ENCODE measurements at places on chromosomes 11 and 22.
A peak's percentile ranks its signal among the peaks of the same experiment; 100 is the strongest.

- no peak for DNase-seq
Measured at GRCh38 chr22:22684580-22685561, 40.5 kb downstream of the GGTLC2 start.

- no peak for DNase-seq
Measured at GRCh38 chr22:45640291-45640940, 31.2 kb upstream of the ATXN10 start.

GRCh38 chr11:134663506-134664313, 251.7 kb upstream of the B3GAT1 start:
- no peak for DNase-seq

DNA sequence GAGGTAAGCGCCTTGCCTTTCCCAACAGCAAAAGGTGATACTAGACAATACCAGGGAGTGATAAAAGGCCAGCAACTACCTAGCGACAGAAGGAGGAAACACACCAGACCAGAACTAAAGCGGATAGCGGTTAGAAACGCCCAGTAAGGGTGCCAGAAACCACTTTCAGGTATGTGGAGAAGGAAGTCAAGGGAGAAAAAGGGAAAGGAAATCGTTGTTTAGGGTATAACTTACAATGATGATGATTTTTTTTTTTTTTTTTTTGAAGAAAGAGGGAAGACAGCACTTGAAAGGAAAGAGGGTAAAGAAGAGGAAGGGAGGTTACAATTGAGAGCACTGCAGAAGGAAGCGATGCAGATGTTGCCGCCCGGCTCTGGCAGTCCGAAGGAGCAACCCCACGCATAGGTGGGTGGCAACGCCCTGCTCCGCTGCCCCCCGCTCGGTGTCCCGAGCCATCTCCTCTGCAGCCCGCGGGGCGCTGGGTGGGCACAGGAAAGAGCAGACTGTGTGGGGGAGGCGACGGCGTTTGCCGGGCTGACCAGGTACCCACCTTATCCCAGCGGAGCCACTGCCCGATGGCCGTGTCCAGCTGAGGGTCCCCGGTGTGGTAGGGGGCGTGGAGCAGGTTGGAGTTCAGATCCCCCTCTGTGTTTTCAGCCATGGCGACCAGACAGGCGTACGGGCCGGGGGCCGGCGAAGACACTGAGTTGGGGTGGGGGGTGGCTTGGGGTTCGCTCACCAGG, 561 bp downstream of the PGM2L1 start:
- peak; percentile 33 for DNase-seq

DNA sequence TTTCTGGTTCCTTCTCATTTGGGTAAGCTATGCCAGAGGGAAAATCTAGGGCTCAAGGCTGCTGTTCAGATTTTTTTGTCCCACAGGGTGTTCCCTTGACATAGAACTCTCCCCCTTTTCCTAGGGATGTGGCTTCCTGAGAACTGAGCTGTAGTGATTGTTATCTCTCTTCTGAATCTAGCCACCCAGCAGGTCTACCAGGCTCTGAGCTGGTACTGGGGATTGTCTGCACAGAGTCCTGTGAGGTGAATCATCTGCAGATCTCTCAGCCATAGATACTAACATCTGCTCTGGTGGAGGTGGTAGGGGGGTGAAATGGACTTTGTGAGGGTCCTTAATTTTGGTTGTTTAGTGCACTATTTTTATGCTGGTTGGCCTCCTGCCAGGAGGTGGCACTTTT, 167.3 kb upstream of the PGR start:
- no peak for DNase-seq

DNA sequence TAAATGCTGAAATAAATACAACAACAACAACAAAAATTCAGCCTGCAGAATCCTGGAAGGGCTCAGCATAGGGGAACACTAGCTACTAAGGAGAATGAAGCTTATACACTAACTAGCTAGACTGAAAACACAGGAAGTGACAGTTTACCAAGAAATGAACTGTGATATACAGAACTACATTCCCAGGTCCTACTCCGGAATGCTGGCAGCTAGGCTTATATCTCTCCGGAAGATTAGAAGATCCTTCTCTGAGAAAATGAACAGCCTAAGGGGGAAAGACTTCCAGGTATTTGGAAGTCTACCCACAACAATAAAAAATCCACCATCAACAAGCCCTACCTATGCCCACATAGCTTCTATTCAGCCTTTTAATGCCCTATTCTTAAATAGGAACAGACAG, 31.0 kb downstream of the CCDC34 start:
- DNase-seq, result no peak

GRCh38 chr11:130773244-130773820, 142.9 kb downstream of the SNX19 start:
- no peak for DNase-seq

- DNase-seq, result no peak
Measured at GRCh38 chr11:104813532-104813931, 84.7 kb downstream of the CASP12 start.

- DNase-seq, result no peak
Measured at GRCh38 chr11:64583296-64584262, 7.4 kb upstream of the SLC22A12 start.

GRCh38 chr11:83174008-83174407, 17.1 kb downstream of the PCF11 start:
- DNase-seq, result no peak

DNA sequence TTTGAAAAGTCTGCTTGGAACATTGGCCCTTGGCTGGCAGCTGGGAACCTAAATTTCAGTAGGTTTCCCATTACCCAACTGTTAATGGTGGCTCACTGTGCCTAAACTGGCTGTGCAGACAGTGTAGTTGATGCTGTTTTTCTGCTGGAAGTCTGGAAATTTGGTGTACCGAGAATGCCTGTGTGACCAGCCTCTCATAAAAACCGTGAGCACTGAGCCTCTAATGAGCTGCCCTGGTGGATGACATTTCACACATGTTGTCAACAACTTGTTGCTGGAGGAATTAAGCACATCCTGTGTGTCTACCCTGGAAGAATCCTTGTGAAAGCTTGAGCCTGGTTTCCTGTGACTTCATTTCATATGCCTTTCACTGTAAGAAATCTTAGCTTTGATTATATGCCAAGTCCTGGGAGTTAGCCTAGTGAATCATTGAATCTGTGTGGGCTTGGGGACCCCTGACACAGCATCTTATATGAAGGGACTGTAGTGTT, 131.1 kb downstream of the LDLRAD3 start:
- DNase-seq, result no peak

DNA sequence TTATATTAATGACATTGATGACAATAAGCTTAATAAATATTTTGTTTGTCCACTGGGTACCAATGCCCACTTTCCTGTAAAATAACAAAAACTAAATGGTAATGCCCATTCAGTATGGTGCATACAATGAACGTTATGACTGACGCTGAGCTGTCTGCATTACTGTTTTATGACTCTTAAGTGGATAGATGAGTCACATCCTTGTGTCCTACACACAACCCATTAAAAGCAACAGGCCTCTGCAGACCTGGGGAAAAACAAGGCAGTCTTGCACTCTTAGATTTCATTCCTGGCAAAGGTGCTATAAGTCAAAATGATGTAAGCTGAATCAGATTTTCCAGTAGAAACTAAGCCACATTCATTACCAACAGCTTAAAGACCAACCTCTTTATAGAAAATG, 176.3 kb upstream of the TMEM45B start:
- peak; percentile 13 for DNase-seq

DNA sequence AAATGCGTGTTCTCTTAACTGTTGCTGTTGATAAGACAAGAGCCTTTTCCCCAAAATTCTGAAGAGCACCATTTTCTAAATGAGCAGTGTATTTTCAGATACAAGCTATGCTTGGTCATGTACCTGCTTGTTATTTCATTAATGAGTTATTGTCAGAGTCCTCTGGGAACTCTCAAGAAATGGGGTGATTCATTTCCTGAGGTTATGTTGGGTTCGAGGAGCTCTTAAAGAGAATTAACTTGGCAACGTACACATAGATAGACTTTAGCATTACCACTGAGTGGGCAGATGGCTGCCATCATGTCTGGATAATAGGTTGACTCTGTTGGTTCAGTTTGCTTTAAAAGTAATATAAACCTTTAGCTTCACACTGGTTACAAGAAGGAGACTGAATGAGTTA, 87.9 kb upstream of the SORL1-AS1 start:
- no peak for DNase-seq

DNA sequence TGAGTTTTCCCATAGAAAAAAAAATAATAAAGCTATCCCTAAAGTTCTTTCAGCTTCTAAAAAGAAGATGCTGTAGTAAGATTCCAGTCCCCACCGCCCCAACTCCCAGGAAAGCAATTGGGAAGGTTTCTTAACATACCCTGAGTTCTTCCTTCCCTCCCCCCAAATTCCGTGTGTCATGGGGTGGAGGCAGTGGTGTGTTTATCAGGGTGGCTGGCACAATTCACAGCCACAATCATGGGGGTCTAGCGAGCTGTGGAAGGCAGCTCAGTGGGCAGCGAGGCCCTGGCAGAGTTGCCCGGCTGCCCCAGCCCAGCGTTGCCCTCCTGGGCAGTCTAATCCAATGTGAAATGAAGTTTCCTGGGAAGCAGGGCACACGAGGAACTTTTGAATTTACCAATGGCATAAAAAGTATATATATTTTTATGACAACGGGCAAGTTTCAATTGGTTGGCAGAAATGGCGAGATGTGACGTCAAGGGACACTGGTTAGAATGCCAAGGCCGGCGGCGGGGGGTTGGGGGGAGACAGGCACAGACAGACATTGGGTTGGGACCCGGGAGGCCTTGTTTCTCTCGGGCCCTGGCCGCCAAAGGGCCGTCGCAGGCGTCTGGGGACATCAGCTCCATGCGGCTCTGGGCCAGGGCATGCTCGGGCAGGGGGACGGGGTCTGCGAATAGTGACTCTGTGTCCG, 80.7 kb upstream of the PPARA start:
- peak; percentile 50 for DNase-seq

- DNase-seq, result no peak
Measured at GRCh38 chr11:119316729-119317591, at the start of gene MCAM. Gene MCAM (minus strand): TSS chr11:119317130. CDS start chr11:119317101, 29 bp downstream.

- DNase-seq, result no peak
Measured at GRCh38 chr11:118227865-118228785, 3.3 kb upstream of the JAML start.

- DNase-seq, result no peak
Measured at GRCh38 chr11:60700689-60701468, 1.5 kb downstream of the MS4A8 start.

DNA sequence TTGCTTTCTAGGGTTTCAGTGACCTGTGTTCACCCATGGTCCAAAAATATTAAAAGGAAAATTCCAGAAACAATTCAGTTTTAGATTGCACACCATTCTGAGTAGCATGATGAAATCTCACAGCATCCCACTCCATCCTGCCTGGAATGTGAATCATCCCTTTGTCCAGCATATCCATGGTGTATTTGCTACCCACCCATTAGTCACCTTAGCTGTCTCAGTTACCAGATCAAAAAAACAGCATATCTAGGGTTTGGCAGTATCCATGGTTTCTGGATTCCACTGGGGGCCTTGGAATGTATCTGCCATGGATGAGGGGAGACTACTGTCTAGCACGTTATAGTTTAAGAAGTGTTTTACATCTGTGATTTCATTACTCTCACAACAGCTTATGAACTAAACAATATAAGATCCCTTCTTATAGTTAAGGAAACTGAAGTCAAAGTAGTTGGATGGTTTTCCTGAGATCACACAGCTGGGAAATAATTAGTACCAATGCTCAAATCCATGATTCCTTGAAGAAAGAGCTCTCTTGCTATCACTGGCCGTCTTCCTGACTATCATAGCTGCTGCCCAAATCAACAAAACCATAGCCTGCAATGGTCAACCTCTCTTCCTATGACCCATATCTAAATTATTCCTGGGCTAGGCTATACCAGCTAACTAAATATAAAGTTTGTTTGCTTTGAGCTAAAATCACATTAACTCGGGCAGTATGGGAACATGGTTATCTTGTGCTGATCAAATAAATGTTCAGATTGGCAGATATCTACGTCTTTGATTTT, 122.6 kb downstream of the MICAL2 start:
- no peak for DNase-seq

DNA sequence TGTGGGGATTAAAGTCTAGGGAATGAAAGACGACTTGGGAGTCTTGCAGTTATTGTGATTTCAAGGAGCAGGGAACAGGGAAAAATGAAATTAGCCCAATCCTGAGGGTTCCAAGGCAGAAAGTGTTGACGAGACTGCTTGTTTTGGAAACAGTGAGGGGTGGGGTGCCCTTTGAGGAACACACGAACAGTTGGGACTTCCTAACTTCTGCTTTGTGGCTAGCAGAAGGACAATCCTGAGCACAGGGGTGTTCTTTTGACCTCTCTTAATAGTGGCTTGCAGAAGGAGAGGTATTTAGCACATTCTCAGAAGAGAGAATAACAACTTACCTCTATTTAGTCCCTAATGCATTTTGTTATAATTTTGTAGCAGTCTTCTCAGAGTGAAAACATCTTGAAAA, 545.9 kb upstream of the ARHGAP42 start:
- no peak for DNase-seq

GRCh38 chr11:63504933-63505586, 824 bp upstream of the LGALS12 start:
- no peak for DNase-seq

- no peak for DNase-seq
Measured at GRCh38 chr11:94309757-94310156, 5.4 kb downstream of the IZUMO1R start.

- DNase-seq, result no peak
Measured at GRCh38 chr11:120869097-120869496, 154.8 kb upstream of the TBCEL start.

- DNase-seq, result no peak
Measured at GRCh38 chr11:105713696-105714095, 103.8 kb downstream of the GRIA4 start.

DNA sequence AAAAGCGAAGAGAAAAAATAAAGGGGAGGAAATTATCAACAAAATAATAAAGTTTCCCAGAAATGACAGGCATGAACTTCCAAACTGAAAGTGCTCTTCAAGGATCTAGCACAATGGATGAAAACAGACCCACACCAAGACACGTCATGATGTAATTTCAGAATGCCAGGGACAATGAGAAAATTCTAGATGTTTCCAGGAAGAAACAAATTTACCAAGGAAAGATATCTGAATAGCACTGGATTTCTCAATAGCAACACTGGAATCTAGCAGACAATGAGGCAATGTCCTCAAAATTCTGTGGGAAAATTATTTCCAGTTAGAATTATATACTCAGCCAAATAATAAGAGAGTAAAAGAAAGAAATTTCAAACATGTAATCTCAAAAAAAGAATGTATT, 46.0 kb downstream of the DENND5A start:
- no peak for DNase-seq

- no peak for DNase-seq
Measured at GRCh38 chr11:83151274-83151977, 5.5 kb upstream of the PCF11 start.

GRCh38 chr11:110134110-110134509, 40.9 kb downstream of the ZC3H12C start:
- no peak for DNase-seq

DNA sequence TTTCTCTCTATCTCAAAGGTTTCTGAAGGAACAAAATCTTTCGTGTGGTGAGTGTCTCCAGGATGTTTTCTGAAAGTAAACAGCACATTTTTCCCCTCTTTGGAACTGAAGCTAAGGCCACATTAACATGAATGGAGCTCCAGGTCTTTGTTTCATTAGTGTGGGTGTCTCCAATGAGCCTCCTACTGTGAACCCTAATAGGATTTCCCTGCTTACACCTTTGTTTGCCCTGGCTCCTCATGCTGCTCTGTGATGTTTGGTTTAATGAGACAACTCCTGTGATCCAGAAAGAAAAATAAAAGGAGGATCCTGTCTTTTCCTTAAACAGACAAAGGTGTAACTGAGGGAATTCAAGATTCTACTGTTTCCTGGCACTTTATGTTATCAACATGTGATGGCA, 76.9 kb upstream of the SLC6A5 start:
- DNase-seq, result no peak

GRCh38 chr11:35239471-35240075, 100.6 kb downstream of the CD44 start:
- no peak for DNase-seq
